ENCODE measurements at places on chromosomes 4 and X.

GRCh38 chr4:36026348-36026880 lies 217.9 kb downstream of the ARAP2 start:
- DNase-seq: no peak

DNA sequence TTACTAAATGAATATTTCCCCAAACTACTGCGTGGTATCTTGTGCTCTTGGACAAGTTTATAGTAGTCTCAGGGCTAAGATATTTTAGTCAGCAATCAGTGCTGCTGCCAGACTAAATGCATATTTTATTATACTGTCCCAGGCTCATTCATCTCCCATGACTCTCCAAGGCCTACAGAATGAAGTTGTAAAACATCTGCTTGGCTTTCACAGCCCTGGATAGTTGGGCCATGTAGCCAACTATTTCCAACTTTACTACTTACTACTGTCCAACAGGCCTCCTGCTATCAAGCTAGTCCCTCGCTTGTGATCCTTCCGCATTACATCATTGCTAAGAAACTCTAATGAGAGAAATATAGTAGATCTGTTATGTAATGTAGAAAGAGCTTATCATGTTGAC lies 31.4 kb downstream of the MAGEB16 start:
- DNase-seq: no peak

DNA sequence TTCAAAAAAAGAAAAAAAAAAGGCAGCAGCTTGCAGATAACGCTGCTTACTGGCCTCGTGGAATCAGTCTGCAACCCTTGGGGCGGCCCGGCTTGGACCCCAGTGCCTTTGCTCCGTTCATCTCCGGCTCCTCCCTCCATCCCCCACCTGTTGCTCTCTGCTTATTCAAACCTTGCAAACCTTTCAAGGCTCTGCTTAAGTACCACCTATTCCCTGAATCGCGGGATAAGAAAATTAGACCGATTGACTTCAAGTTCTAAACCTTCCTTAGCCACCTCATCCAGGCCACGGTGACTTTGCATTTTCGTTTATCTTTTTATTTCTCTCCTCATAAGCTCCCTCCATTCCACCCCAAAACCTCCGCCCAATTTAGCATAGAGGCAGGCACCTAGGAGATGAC lies 1.4 kb upstream of the PHKA1 start:
- DNase-seq: no peak

DNA sequence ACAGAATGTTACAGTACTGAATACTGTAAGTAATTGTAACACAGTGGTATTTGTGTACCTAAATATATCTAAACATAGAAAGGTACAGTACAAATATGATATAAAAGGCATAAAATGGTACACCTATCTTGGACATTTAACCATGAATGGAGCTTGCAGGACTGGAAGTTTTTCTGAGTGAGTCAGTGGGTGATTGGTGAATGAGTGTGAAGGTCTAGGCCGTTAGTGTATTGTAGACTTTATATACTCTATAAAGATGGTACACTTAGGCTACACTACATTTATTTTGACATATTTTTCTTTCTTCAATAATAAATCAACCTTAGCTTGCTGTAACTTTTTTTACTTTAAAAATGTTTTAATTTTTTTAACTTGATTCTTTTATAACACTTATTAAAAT lies 422.5 kb upstream of the FSTL5 start:
- no peak for DNase-seq

GRCh38 chr4:147749811-147750321 lies 18.0 kb downstream of the ARHGAP10 start:
- DNase-seq: no peak

- DNase-seq: no peak
These were observed 105.8 kb downstream of the FAT4 start for GRCh38 chr4:125420526-125420925.

GRCh38 chr4:28151314-28151713 lies 1290.7 kb downstream of the STIM2 start:
- DNase-seq: no peak

DNA sequence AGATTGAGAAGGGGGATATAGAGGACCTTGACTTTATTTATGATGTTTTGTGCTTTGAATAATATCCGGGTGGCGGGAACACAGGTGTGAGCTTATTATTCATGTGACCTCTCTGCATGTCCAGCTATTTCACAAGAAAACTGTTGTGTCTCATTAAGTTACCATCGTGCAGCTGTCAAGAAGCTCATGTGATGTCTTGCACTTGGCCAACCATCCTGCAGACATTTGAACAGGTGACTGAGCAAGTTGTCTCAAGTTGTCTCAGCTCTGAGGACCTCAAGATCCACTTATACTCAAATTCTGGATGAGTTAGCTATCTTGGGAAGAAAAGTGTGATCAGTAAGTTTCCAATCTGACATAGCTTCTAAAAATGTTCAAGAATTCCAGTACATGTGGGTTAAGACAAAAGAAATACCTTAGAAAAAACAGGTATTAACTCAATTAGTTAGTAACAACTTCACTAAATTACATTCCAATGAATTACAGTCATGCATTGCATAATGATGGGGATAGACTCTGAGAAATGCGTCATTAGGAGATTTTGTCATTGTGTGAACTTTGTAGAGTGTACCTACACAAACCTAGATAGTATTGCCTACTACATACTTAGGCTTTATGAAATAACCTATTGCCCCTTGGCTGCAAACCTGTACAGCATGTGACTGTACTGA lies 462.2 kb downstream of the INPP4B start:
- no peak for DNase-seq
